Urothelium cell line (cell line): ENCODE measurements at places on chromosomes 1 and 21.
A peak's percentile ranks its signal among the peaks of the same experiment; 100 is the strongest.

DNA sequence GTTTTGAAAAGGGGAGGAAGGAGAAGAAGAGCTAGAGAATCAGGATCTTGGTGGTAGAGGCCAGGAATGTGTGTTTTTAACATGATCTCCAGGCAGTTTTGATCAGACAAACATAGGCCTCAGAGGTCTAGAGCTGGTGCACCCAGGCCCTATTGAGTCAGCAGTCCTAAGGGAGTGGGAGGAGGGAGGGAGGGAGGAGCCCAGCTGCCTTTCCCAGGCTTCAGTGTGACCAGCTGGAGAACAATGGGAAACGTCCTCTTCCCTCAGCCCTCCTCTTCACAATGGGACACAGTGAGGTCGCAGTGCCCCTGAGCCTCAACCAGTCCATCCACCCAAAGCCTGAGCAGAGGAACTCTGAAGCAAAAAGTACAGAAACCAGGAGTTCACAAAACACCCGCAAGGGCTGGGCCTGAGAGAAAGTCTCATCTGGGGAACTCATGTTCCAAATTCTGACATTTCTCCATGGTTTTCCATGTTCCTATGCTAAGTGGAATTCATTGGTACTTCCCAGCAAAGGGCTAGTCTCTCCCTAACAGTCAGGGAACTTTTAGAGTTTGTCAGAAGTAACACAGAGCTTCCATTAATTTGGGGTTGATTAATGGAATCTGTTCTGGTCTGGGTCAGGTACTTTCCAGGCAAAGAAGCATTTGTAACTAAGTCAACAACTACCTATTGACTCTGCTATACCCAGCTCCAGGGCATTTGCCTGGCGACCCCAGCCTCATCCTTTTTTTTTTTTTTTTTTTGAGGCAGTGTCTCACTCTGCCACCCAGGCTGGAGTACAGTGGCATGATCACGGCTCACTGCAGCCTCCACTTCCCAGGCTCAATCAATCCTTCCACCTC, 37.5 kb downstream of the ELAPOR1 start:
- peak; percentile 63 for DNase-seq

DNA sequence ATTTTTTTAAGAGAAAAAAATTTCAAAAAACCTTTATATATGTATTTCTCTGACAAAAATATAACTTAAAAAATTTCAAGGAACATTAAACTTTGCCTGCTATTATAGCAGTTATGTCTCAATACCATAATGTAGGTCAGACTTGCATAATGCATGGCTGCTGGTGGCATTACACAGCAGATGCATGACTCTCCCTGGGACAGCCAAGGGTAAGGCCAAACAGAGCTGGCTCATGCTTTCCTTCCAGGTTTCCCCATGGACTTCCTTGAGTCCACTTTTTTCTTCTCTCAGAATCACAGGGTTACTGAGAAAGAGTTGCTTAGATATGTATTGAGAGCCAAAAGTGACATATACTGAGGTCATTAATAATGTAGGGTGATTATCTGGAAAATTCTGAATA, 43.7 kb downstream of the RHOU start:
- DNase-seq = no peak

- no peak for DNase-seq
These were observed 41.5 kb upstream of the SAMD13 start for GRCh38 chr1:84259989-84260388.

GRCh38 chr1:66258404-66259105, 275.4 kb upstream of the SGIP1 start:
- no peak for DNase-seq

DNA sequence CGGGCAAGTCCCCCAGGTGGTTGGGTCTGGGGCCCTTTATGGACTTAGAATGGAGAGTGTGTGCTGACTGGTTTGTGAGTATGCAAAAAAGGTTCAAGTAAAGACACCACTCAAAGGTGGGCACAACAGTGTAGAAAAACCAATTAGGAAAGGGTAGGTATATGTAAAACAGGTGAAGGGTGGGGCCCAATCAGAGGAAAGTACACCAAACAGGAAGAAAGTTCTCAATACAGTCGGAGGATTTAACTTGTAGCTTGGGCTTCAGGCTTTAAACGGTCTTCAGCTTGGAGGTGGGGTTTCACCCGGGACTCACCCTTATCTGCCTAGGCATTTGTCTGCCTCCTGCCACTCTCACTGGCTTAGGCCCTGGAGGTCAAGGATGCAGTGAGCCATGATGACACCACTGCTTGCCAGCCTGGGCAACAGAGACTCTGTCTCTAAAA, 6.8 kb upstream of the PUM1 start:
- no peak for DNase-seq

DNA sequence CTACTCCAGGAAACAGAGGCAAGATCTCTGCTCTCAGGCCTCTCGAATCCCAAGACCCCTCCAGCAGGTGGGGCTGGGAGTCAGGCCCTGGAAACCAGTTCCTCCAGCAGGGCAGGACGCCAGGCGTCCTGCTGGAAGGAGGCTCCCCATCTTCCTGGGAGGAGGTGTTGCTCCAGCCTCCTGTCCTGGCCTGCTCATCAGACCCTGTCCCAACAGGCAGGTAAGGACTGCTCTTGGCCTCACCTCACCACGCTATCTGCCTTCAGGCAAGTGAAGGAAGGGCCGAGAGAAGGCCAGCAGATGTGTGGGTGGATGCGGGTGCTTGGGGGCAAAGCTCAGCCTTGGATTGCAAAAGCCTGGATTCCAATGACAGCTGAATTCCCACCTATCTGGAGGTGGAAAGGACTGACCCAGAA, 82.9 kb downstream of the SSBP3 start:
- no peak for DNase-seq

DNA sequence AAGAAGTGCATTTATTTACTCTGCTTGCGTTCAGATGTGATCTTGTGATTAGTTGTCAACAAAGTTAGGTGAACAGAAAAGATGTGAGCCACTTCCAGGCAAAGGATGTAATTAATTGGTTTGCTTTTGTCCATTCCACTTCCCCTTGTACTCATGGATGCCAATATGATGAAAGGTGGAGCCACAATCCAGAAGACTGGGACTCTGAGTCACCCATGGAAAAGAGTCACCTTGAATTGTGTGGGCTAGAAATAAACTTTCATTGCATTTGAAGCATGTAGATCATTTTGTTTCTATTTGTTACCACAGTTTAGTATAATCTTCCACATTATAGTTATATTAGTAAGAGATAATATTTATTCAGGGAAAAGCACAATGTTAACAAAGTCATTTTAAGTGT, 684.2 kb downstream of the LTN1 start:
- DNase-seq = no peak

- no peak for DNase-seq
These were observed 162.6 kb downstream of the RUNX1 start for GRCh38 chr21:34886240-34887104.

GRCh38 chr21:31489726-31490125, 145.7 kb upstream of the TIAM1 start:
- DNase-seq = no peak

- peak; percentile 69 for DNase-seq
These were observed 22.9 kb downstream of the HTR1D start for GRCh38 chr1:23194119-23194984.

DNA sequence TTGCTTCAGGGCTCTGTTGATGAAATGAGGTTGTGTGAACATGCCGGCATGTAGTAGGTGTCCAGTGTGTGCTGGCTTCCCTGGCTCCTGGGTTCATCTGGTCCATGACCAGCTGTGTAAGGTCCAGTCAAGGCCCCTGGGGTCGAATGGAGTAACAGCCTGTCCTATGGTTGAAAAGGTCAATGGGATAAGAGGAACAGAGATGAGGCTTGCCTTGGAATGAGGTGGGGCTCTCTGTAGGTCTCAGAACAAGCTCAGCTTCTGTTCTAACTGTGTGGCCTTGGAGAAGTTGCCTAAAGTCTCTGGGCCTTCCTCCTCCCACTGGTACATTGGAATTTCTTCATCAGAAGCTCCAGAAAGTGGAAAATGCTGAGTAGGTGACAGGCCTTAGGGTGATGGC, 26.6 kb downstream of the RPS6KA1 start:
- no peak for DNase-seq

DNA sequence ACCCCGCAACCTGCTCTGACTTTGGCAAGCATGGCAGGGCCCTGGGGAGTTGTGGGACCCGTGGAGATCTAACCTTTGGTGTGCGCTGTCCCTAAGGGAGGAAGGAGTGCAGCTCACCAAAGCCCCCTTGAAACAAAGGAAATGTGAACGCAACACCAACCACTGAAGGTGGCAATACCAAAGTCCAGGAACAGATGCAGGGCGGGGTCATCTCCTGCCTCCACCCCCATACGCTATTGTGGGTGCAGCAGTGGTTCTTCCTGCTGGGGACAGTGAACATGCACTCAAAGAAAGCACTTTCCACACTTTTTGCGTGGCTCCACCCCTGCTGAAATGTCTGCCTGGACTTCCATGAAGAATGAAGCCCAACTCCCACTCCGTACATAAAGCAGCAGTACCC, 93.0 kb downstream of the UBE2U start:
- DNase-seq = no peak

DNA sequence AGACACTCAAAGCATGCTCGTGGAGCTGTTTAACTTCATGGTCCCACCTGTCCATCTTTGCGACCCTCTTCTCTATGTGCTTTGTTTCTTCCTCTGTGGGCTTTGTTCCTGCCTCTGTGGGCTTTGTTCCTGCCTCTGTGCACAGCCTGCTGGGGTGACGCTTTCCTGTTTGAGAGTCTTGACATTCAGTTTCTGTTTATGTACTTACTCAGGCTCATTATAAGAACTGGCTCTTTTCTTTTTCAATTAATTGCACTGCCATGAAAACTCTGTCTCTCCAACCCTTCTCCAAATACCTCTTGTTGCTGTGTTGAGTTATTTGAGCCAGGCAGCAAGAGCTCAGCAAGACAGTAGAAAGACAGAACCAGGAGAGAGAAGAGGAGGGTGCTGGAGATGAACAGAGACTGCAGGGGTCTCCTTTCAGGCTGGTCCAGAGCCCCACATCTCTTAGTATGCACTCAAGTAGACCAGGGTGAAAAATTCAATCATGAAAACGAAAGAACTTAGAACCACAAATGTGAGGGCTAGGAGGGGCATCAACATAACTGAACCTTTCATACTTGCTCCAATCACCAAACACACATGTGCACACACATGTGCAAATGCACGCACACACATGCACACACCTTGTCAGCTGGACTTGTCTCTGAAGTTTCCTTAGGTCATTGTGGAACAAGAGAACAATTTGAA, 88.3 kb upstream of the SGIP1 start:
- no peak for DNase-seq

DNA sequence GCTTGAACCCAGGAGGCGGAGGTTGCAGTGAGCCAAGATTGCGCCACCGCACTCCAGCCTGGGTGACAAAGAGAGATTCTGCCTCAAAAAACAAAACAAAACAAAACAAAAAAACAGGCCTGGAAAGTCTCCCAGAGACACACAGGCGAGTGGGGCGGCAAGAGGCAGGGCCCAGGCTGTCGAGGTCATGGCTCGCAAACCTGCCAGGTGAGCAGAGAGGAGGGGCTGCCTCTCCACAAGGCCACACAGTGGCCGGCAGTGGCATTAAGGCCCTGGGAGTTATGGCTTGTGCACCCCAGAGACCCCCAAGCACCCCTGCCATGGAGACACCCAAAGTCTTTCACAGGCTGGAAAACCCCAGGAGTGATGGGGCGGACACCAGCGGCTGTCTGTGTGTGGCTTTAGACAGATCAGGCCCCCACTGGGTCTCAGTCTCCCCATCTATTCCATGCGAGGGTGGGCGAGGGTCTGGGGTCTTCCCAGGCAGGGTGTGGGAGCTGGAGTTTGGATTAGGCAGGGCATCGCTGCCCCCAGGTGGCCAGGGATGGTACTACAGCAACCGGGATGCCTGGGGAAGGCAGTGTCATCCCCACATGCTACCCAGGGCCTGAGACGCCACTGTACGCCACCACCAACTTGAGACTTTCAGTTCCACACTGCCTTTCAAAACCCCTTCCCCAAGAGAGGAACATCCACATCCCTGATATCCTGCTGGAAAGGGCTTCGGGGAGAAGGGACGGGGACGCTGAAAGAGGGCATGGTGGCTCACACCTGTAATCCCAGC, 7.3 kb upstream of the CTRC start:
- peak; percentile 76 for DNase-seq

DNA sequence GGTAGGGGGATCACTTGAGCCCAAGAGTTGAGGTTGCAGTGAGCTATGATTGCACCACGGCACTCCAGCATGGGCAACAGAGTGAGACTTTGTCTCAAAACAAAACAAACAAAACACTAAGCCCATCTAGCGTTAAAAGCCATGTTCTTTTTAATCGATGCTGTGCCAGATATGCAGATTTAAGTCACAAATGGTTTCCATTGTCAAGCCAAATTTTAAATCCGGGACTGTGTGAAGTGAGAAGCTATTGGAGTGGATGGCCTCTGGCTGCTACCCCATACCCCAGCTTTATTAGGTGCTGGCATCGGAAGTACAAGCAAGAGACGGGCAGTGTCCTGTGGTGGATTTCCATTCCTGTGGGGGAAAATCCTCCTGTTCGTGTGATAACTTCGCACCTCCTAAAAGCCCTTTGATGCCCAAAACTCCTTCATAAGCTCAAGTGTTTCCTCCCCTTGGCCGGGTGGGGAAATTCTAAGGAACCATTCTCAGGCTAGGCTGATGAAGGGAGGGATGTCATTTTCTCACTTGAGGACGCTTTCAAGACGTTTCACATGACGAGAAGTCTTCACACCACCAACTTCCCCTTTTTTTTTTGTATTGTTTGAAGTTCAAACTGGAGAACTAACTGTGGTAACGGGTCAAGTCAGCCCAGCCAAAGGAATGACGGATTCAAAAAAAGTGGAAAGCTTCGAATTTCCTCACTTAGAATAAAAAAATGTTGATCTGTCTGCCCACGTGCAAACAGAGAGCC, 140.8 kb downstream of the KAZN start:
- no peak for DNase-seq

DNA sequence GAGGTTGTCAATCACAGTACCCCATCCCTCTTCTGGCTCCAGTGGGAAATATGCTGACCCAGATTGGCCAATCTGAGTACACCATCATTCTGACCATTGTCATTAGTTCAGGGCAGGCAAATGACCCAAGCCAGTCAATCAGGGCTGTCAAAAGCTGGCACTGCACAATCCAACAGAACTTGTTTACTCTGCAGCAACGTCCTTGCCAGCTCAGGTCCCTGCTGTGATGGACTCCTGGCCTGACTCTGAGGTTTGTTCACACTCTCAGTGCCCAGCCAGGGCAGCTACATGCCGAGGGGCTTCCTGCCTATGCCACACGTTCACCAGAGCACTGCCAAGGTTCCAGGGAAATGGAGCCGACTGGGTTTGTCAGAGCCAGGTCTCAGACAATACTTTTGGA, 14.7 kb upstream of the OVAAL start:
- no peak for DNase-seq

- DNase-seq = no peak
These were observed 6.6 kb upstream of the TINAGL1 start for GRCh38 chr1:31569596-31570173.

DNA sequence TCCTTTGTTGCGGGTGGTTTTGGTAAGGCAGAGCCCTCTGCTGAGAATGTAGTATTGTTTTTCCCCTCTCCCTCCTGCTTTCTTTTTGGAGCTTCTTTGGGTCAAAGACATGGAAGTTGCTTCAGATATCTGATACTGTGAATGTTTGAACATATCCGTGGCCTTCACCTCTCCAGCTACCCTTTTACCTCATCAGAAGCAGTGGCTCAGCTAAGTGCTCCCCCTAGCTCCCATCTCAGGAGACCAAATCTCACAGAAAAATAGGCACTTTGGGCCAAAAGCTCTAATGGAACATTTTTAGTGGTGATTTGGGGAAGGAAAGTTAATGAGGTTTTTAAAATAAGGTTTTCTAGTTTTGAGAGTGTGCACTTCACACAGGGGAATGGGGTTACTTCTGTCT, 6.3 kb downstream of the TMEM200B start:
- no peak for DNase-seq
